ENCODE measurements at places on chromosomes 13 and 19.

- DNase-seq, result no peak
Observed at GRCh38 chr13:87607266-87607665, 63.9 kb upstream of the SLITRK5 start.

DNA sequence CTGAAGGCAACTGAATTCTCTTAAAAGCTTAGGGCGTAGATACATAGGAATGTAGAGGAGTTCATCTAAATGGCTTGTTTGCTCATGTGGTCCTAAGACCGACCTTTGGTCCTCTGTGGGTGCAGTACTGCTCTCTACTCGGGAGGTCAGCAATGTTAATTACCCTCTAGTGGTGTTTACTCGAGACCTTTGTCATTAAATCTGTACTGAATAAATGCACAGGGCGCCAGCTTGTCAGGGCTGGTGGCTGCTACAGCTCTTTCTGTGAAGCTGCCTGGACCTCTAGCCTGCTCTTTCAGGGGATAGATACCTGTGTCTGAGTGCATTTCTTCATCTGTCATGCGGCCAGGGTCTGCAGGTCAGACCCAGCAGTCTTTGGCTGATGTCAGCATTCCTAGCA is 29.2 kb upstream of the MPHOSPH8 start:
- no peak for DNase-seq

DNA sequence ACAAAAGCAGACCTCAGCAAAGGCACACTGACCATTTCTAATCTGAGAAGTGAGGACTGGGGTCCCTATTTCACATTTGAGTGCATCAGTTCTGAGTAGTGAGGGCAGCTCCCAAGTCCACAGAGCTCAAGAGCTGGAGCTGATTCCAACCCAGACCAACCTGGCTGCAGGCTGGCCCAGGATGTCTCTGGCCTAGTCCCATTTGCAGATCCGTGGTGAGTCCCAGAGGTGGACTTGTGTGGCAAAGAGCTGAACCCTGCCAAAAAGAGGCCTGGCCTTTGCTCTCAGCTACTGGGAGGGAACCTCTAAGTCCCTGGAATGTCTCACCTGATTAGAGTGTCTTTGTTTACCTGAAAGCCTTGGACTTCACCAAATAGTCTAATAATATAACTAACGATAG is 14.6 kb downstream of the SIGLEC7 start:
- DNase-seq, result no peak

DNA sequence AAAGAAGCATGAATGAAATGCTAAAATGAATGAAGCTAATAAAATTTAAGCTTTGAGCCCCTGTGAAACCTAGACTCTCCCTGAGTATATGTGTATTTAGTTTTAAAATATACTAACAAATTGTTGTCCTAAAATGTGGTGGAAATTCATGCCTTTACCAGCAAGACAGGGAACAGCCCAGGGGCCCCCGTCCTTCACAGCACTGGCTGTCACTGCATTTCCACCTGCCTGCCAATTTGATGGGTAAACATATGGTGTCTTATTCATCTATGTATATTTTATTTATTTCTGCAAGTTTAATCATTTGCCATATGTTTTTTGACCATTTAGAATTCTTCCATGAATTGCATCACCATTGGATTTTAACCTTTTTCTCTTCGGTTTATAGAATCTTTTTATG is 463.7 kb upstream of the NBEA start:
- DNase-seq, result no peak

Measured in brain (organoid and tissue), 16 donors.